ENCODE measurements at places on chromosomes 13 and 19.

DNA sequence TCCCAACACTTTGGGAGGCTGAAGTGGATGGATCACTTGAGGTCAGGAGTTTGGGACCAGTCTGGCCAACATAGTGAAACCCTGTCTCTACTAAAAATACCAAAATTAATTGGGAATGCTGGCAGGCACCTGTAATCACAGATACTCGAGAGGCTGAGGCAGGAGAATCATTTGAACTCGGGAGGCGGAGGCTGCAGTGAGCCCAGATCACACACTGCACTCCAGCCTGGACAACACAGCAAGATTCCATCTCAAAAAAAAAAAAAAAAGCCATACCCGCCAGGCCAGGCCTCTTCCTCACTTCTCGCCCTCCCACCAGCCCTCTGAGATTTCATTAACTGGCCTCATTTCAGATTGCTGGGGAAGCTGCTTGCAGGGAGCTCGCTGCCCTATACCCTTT lies 7.7 kb upstream of the RELB start:
- DNase-seq, result no peak

- no peak for DNase-seq
Observed at GRCh38 chr13:72431981-72432682, 295.3 kb downstream of the MZT1 start.

DNA sequence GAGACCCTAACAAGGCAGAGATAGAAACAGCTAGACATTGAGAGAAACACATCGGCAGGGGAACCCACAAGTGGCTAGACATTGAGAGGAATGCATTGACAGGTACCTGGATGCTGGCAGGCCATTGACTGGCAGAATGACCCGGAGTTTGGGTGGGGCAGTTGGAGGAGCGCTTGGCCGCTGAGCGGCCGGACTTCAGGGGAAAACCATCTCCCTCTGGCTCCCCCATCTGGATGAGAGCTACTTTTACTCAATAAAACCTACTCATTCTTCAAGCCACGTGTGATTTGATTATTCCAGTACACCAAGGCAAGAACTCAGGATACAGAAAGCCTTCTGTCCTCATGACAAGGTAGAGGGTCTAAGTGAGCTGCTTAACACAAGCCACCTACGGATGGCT lies 473.4 kb downstream of the SLITRK5 start:
- DNase-seq, result no peak

DNA sequence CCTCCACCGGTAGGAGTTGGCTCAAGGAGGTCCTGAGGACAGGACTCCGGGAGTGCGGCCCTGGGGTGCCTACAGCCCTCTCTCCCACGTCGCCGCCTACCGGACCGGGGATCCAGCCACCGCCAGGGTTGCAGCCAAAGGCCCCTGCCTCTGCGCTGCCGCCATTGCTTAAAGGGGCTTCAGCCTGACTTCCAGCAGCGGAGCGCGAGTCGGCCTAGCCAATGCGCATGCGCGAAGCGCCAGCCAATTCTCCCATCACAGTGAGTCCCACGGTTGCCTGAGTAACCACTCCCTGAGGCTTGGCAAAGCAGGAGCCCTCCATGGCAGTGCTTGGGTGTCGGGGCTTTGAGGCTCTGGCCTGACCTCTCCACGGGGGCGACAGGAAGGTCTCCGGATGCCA lies 21.5 kb upstream of the ZNF420 start:
- DNase-seq, result no peak

DNA sequence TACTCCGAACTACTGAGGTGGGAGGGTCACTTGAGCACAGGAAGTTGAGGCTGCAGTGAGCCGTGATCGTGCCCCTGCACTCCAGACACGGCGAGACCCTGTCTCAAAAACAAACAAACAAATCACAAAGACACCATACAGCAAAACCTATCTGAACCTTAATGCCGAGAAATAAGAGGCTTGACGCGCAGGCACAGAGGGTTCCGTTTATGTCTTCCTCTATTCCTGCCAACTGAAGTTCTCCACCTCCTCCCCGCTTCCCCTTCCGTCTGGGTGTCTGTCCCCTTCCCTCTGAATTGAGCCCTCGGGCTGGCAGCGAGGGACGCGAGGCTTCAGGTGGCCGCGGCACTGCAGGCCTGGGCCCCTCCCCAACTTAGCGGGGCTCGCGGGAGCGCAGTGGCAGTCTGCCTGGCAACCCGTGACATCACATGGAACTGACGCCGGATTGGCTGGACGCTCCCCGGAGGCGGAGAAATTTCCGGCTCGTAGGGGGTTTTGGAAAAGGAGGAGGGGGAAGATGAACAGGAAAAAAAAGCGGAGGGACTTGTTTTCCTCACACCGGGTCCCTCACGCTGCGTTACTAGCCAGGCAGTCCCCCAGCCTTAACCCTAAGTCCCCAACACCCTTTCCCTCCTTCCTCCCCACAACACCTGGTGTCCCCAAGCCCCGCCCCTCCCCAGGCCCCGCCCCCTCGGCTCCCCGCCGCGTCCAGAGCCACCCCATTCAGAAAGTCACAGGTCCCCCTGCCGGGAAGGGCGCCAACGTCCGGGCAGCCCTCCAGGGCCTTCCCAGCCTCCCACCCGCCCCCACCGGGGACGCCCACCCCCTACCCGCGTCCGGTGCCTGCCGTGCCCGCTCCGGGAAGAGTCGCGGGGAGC lies 1.1 kb upstream of the MYBPC2 start:
- DNase-seq, result peak; percentile 86

DNA sequence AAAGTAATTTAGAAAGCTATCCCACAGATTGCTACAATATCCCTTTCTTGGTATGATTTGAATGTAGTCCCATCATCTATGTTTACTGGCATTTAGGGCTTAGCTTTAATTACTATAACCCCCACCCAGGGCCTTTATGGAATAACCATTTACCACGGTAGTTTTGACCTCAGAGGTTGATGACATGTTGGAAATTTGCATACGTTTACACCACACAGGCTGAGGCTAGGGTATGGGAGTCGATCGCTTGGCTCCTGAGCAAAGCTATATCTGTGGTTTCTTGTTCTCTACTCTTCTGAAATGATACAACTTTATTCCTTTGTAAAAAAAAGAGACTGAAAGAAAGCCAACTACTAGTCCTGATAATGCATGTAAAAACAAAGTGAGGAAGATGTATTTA lies 28.2 kb upstream of the RFC3 start:
- no peak for DNase-seq

DNA sequence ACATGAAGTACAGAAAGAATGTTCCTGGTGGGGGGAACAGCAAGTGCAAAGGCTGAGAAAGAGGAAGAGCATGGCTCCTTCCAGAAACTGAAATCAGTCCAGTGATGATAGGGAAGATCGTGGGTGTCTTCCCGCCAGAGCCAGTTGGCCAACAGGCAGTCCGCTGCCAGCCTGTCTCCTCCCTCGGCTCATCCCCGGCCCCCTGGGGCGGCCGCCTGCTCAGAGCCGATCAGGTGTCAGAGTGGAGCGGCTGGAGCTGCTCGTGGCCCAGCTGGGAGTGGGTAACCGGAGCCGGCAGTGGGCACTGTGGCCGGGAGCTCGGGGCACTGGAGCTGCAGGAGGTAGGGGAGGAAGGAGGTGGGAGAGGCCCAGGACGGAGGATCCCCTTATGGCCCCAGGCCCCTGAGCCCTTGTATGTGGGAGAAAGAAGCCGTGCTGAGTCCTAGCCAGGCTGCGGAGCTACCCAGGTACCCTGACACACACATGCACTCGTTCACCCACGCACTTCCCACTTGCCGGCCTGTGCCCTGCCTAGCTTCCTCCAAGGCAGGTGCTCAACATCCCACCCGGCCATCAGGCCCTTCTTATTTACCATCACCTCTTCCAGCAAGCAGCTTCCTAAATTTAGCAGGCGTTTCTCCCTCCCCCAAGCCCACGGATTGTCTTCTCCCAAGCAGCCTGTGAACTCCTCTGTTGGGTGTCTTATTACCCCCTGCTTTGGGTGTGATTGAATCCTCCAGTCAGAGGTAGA lies 1.7 kb downstream of the ANKRD24 start:
- DNase-seq, result no peak

- DNase-seq, result no peak
Observed at GRCh38 chr13:75960538-75960994, 324.4 kb downstream of the LMO7 start.

GRCh38 chr19:2668175-2668763 lies 34.2 kb downstream of the GNG7 start:
- DNase-seq, result no peak

- DNase-seq, result no peak
Observed at GRCh38 chr13:73870970-73871935, 263.0 kb downstream of the KLF12 start.

GRCh38 chr13:106104281-106104901 lies 431.1 kb downstream of the EFNB2 start:
- no peak for DNase-seq
